ENCODE measurements at places on chromosomes 4 and X.
A peak's percentile ranks its signal among the peaks of the same experiment; 100 is the strongest.

DNA sequence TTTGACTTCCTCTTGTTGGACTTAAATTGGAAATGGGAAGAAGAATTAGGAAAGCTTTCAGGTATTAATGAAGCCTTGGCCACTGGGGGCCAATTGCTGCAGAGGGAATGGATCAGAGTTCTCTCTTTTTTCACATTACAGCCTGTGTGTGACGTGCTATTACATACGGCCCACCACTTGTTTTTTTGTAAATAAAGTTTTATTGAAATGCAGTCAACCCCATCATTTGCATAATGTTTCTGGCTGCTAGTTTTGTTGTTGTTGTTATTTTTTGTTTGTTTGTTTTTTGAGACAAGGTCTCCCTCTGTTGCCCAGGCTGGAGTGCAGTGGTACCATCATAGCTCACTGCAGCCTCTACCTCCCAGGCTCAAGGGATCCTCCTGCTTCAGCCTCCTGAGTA is 98.4 kb downstream of the ASMT start:
- DNase-seq = no peak

DNA sequence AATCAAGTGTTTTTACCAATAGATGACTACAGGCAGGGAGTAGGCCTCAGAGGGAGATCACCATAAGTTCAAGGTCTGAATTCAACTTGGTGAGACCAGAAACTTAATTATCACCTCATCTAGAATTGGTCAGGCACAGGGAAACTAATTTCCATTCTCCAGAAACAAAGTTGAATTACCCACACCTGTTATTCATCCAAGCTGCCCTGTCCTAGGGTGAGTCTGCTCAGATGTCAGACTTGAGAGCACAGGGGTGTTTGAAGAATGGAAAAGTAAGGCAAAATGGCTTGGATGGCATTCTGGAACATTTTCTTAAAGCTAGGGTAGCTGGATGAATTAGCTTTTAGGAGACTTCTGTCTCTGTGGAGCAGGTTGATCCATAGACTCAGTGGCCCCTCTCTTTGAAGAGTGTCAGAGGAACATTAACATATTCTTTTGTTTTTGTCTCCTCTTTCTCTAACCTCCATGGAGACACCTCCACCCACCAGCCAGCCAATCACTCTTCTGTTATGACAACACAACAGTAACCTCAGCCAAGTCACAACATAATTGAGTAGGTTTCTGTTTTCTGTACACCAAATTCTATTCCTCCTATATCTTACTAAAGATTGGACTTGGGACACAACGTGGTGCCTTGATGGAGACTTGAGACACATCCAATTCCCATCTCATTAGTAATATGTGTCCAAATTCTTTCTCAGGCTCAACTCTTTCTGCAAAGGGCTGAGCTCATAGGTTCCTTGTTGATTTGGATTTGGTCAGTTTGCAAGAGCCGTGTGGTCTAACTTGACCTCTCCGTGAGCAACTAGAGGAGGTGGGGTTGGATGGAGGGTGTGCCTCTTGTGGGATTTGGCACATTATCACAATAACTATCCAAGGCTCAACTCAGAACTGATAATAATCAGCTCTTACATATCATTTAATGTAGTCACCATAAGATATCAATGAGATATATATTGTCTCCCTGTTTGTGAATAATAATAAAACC is 45.1 kb downstream of the VSIG4 start:
- no peak for DNase-seq

- peak; percentile 44 for DNase-seq
Measured at GRCh38 chrX:150363561-150364346, 637 bp downstream of the MAMLD1 start.

- no peak for DNase-seq
Measured at GRCh38 chrX:15673970-15674369, 9.4 kb upstream of the CLTRN start.

DNA sequence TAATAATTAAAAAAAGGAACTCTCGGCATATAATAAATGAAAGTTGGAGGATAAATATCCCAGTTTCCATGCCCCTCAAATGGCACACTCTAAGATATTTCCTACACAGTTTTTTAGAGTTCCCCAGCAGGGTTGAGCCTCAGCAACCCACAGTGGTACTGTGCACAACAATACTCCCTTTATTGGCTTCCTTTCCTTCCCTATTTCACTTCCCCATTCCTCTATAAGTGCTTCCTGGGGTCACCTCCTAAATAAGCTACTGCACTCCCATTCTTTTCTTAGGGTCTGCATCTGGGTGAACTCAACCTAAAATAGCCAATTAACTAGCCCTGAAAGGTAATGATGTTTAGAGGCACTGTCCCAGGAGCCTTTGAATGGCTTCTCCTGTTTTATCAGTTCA is 76.4 kb upstream of the NHS start:
- no peak for DNase-seq

GRCh38 chrX:33062041-33062440 is 149.3 kb downstream of the DMD start:
- no peak for DNase-seq

- peak; percentile 15 for DNase-seq
Measured at GRCh38 chr4:76943790-76944189, 5.8 kb upstream of the SEPTIN11 start.

DNA sequence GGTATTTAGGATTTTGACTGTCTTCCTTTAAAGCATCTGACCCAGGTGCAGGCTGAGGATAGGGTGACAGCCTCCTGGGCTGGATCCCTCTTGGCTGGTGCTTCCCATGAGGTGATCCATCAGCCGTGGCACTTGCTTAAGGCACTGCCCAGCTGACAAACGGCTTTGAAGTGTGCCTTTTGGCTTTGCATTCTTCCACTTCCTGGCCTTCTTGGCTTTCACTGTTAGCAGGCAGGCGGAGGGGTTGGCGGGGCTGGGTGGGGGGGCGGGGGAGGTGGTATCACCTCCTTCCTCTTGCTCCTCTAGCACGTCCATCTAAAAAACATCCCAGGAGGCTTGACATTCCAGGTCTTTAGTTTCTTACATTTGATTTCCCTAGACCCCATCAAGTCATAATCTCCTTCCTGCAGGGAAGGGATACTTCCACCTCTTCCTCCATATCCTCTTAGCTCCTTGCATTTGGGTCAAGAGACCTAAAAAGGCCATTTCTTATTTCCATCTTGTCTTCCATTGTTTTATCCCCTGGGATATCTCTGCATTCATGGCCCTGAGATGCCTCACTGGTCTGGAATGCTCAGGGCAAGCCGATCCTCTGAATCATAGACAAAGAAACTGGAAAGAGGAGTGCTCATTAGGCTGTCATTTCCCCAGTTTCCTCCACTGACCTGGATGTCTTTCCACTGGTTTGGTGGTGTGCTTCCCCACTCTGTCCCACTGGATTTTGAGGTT is 11.3 kb upstream of the APLN start:
- DNase-seq = peak; percentile 65

DNA sequence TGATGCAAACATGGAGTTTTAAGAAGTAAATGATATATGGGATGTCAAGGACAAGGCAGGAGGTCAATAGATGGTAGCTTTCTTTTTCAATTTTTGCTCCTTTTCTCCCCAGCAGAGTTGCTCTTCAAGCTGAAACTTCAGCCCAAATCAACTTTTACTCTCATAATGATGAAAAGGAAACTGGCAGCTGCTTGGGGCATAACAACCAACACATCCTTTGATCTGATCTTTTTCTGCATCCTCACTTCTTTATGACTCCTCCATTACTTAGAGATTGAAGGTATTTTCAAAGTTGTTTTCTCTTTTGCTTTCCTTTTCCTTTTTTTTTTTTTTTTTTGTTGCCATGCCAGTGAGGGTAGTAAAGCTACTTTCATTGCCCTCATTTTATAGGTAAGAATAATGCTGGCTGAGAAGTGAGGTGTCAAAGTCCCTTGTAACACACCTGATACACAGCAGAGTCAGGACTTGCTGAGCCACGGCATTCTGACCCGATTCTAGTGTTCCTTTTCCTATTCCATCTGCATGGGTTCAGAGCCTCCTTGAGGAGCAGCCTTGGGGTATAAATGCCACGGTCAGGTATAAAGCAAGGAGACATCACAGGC is 26.9 kb downstream of the SLC2A9 start:
- DNase-seq = no peak

GRCh38 chr4:152265149-152265621 is 270.7 kb downstream of the FBXW7 start:
- peak; percentile 87 for DNase-seq

DNA sequence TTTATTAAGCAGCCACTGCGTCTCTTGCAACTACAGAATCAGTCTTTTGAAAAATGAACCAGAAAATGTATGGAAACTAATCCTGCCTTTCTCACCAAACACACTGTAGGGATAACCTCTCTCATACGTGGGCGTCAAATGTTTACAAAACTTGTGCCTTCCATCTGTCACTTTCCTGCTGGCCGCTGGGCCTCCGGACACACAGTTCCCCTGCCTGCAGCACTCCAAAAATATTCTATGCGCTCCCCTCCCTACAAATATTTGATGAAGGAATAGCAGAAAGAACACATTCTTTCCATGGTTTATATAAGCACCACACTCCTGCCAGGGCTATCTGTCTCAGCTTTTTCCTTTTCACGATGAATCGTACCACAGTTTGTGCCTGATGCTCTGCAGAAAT is 14.9 kb upstream of the CYTL1 start:
- no peak for DNase-seq

DNA sequence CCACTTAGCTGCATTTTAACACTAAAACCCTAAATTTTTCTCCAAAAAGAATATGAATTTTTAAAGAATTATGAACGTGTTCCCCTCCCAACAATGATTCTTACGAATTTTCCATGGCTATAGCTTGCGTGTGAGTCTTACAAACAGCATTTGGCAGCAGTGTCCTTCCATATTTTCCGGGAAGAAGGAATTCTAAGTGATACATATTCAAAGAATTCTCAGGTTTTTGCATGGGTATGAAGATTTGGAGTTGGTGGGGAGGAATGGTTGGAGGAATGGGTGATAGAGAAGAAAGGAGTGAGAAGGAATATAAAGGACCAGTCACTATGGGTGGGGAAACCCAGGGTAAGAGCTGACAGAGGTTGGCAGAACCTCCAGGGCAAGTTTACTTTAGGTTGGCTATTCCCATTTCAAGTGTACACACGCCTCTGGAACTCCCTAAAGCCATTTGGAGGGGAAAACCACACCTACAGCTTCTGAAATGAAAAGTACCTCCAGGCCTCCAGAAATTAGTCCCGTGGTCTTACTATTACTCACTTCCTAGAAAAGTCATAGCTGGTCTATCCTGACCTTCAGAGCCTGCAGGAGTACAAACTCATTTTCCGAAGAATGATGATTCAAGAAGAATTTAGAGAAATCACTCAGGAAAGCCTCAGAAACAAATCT is 420.8 kb upstream of the DIPK2B start:
- DNase-seq = peak; percentile 65

DNA sequence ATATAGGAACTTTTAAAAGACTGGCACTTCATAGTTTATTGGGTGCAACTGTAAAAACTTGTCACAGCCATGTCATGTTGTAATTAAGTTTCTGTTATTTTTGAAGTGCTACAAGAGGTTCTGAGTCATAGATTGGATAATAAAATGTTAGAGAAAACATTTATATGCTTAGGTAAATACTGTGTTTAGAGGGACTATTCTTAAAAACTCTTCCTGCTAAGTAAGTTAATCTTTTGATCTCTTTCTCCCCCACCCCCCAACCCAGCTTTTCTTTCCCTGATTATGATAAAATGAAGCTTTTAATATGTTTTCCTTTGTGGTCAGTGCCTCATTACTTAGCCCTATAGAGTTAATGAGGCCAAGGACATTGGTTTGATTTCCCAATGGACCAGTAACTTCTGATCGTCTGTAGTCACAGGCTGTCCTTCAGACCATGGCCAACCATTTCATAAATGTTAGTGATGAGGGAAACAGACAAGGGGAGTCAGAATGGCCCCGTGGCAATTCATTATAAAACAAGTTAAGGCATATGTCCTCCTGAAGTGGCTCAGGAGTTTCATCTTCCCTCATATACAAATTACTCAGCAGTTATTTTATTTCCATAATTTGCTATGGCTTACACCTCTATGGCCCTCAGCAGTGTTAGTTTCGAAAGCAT is 3.9 kb upstream of the PDLIM5 start:
- DNase-seq = no peak

DNA sequence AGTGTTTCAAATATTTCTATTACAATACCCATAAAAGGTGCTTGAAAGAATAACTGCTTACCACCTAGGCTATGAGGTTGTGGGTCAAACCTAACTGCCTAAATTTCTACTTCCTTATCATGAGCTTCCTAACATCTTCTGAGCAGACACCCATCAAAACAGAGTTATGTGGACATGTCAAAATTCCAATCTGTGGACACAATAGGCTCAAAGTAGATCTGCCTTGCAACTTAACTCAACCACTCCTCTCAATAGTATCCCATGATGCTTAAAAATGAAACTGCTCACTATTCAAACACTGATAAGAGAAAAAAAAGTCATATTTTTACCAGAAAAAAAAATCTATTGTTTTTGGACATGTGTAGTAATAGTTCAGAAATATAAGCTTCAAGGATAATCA is 462.7 kb downstream of the INPP4B start:
- DNase-seq = no peak

DNA sequence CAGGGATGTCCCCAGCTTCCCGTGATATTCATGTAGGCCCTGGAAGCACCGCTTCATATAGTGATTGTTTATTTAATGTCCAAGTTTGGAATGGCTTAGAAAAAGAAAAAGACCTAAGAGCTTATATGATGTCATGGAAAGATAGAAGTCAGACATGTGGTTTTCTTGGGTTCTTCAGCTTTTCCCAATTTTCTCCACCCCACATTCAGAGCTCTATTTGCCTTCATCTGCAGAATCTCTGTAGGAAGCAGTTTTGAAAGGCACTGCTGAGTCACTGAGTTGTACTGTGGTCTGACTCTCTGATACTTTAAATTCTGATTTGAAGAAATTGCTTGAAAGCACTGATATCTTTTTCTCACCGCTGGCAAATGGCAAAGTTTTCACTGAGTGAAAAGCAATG is 120.6 kb upstream of the EDNRA start:
- DNase-seq = peak; percentile 28

DNA sequence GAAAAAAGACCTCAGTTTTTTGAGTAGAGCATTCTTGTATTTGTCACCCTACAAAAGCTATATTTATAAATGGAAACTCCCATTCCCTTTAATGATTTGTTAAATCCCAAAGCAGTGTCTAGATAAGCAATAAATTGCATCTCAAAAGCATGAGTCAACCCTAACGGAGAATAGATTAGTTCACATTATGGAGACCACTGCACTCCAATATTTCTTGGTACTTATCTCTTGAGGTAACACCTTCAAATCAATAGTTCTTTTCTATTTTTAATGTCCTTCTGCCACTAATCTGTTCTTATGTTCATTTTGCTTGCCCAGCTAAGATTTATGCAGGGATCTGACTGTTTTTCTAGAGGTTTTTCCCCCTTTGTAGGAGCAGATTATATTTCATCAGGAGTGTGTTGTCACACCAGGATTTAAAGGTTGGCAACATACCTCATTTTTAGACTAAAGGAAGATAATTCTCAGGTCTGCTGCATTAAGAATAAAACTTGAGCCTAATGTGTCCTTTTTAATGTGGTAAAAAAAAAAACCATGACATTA is 91.4 kb upstream of the ADGRG2 start:
- no peak for DNase-seq

- DNase-seq = no peak
Measured at GRCh38 chrX:103608306-103608963, 672 bp downstream of the TCEAL3 start.

Data from MCF 10A (cell line).